Neural crest cell (in vitro differentiated cells): ENCODE measurements at places on chromosomes 3 and 15. TPM values are rescaled to one million over a fixed set of nuclear protein-coding genes. Genes with fewer than 3 reads are reported as not detected.

- H3K36me3 ChIP-seq = no peaks in the 10 kb centered on the region
- H3K4me3 ChIP-seq = no peak overlapping the region
- no peak overlapping the region for H3K27ac ChIP-seq
- H3K27me3 ChIP-seq = peaks cover 4% of the 10 kb centered on the region
- peaks cover 16% of the 10 kb centered on the region for H3K4me1 ChIP-seq
Measured at GRCh38 chr3:72665701-72666446, 182.4 kb downstream of the SHQ1 start.

DNA sequence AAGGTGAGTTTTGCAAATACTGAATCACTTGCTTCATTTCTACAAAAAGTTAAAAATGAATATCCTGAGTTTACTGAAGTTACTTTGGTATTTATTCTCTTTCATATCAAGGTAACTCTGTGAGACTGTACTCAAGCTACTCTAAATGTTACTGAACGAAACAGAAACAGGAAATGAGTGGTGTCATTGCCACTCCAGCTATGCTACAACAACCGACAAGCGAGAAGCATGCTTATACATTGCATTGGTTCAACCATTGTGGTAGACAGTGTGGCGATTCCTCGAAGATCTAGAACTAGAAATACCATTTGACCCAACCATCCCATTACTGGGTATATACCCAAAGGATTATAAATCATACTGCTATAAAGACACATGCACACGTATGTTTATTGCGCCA lies 313.2 kb upstream of the THBS1 start:
- H3K27me3 ChIP-seq = no peaks in the 10 kb centered on the region
- H3K36me3 ChIP-seq = no peaks in the 10 kb centered on the region
- H3K4me1 ChIP-seq = peaks cover 4% of the 10 kb centered on the region
- H3K27ac ChIP-seq = no peak overlapping the region
- no peak for DNase-seq

- no peak for DNase-seq
- no peaks in the 10 kb centered on the region for H3K27me3 ChIP-seq
- H3K4me1 ChIP-seq = no peaks in the 10 kb centered on the region
- no peaks in the 10 kb centered on the region for H3K36me3 ChIP-seq
Measured at GRCh38 chr3:81484520-81484919, 276.9 kb downstream of the GBE1 start.

DNA sequence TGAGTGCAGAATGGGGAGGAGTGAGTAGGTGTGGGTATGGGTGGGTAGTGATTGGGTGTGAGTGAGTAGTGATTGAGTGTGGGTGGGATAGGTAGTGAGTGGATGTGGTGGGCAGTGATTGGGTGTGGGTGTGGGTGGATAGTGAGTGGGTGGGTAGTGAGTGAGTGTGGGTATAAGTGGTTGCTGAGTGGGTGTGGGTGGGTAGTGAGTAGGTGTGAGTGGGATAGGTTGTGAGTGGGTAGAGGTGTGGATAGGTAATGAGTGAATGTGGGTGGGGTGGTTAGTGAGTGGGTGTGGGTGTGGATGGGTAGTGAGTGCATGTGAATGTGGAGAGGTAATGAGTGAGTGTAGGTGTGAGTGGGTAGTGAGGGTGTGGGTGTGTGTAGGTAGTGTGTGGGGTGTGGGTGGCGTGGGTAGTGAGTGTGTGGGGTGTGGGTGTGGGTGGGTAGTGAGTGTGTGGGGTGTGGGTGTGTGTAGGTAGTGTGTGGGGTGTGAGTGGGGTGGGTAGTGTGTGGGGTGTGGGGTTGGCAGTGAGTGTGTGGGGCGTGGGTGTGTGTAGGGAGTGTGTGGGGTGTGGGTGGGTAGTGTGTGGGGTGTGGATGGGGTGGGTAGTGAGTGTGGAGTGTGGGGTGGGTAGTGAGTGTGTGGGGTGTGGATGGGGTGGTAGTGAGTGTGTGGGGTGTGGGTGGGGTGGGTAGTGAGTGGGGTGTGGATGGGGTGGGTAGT lies 5.3 kb downstream of the MINAR1 start:
- no peak overlapping the region for H3K4me3 ChIP-seq
- peaks cover 32% of the 10 kb centered on the region for H3K4me1 ChIP-seq
- peaks cover 45% of the 10 kb centered on the region for H3K27me3 ChIP-seq
- no peak overlapping the region for H3K27ac ChIP-seq
- DNase-seq = no peak

- H3K27me3 ChIP-seq = peaks cover 13% of the 10 kb centered on the region
- no peak overlapping the region for H3K27ac ChIP-seq
- no peak overlapping the region for H3K4me3 ChIP-seq
- no peak for DNase-seq
Measured at GRCh38 chr3:39268549-39268900, 11.3 kb downstream of the CX3CR1 start.

GRCh38 chr3:184261854-184262763 lies 756 bp upstream of the CAMK2N2 start:
- DNase-seq = no peak
- no peak overlapping the region for H3K27ac ChIP-seq
- H3K4me3 ChIP-seq = peak overlapping the region; percentile 86
- H3K4me1 ChIP-seq = peaks cover 18% of the 10 kb centered on the region

The TOP2B gene
- total RNA-seq = 169 and 170 TPM in 2 replicates
